ENCODE measurements at places on chromosomes 3 and 15. TPM values are rescaled to one million over a fixed set of nuclear protein-coding genes. Genes with fewer than 3 reads are reported as not detected.

Gene AVEN
- total RNA-seq: 17.6 TPM

Gene TIMP4
- 12.7 TPM for total RNA-seq

Gene CCR2
- not detected for total RNA-seq

Gene C3orf22
- not detected for total RNA-seq

Gene IMPG2
- total RNA-seq: 0.20 TPM

Gene SLC2A2
- total RNA-seq: not detected

Gene WWTR1
- 117 TPM for total RNA-seq

Gene NGRN
- 29.5 TPM for total RNA-seq

Gene IL17RB
- total RNA-seq: under 0.01 TPM

Gene SLC22A13
- total RNA-seq: 1.2 TPM

Gene DAZL
- 0.37 TPM for total RNA-seq

All from subcutaneous preadipocyte (primary cell).